ENCODE measurements at places on chromosomes 11 and 22. TPM values are rescaled to one million over a fixed set of nuclear protein-coding genes. Genes with fewer than 3 reads are reported as not detected.

Gene ARHGAP8
- 8.9 TPM for total RNA-seq

- no peaks in the 10 kb centered on the region for H3K36me3 ChIP-seq
- H3K4me1 ChIP-seq = no peaks in the 10 kb centered on the region
- no peaks in the 10 kb centered on the region for H3K27me3 ChIP-seq
- DNase-seq = no peak
- H3K27ac ChIP-seq = no peak overlapping the region
Observed at GRCh38 chr11:19447150-19447566, 206.4 kb upstream of the E2F8 start.

Gene PATE4
- total RNA-seq = not detected

Gene OR5P2
- not detected for total RNA-seq

DNA sequence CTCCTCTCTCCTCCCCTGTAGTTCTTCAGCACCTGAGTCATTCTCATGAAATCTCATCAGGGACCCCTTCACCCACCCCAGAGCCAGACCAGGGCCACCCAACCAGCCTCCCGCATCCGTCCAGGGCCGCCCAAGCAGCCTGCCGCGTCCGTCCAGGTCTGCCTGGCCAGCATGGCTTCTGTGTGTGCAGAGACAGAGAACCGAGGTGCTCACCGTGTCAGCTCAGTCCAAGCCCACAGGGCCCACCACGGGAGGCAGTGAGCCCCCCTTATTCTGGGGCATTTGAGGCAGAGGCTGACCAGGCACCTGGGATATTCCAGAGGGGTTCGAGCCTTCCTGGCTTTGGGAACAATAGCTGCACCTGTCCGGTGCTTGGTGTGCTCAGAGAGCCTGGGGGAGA lies 1117.3 kb downstream of the BRD1 start:
- H3K4me3 ChIP-seq = no peak overlapping the region
- H3K4me1 ChIP-seq = peaks cover 5% of the 10 kb centered on the region
- no peak for DNase-seq
- H3K36me3 ChIP-seq = no peaks in the 10 kb centered on the region
- H3K27ac ChIP-seq = no peak overlapping the region

Gene GDPD5
- 32.7 TPM for total RNA-seq

DNA sequence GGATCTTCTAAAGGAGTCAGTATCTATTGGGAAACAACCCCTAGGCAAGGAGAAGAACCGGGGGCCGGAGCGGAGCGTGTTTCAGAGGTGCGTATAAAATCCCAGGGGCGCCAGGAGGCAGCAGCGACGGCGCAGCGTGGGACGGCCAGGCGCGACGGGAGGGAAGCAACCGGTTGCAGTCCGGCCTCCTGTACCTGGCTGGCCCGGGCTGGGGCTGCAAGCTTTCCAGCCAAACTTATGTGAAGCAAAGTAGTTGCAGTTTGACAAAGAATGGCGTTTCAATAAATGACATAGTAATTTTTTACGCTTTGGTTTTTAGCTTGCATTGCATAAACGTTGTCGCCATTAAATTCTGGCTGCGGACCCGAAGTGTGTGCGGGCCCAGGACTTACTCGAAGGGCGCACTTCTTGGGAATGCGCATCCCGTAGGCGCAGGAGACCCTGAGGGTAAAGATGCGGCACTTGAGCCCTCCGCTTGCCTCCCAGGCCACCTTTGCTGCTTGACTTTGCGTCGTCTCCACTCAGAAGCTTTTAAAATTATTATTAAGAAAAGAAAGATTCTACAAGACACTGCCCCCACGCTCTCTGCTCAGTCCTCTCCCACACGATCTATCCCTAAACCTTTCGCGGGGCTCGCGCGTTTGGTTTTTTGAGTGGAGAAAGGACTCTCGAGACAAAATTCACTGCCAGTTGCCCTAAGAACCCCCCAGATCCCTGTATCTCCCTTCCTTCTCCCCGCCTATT lies 1.6 kb upstream of the WT1 start:
- no peaks in the 10 kb centered on the region for H3K36me3 ChIP-seq
- no peak overlapping the region for H3K27ac ChIP-seq
- no peak overlapping the region for H3K4me3 ChIP-seq
- DNase-seq = peak; percentile 52
- peaks cover 13% of the 10 kb centered on the region for H3K4me1 ChIP-seq

DNA sequence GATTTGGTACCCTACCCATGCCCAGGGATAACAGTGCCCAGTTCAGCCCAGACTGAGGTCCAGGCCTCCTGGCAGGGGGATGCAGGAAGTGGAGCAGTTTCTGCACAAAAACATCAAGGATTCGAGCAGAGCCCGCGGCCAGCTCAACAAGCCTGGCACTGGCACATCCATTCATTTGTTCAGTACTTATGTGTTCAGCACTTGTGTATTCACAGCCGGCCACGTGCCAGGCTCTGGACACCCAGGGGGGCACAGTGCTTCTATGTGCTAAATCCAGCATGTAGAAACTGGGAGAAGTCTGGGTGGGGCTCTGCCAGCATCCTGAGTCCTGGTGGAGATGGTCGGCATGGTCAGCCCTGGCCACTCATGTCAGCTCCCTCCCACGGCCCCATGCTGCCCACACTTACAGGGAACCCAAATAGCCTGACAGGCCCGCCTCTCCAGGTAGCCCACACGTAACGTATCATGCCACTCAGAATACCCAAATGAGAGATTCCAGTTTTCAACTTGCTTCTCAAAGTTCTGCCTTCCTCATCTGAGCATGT lies 28.5 kb downstream of the LINC01488 start:
- DNase-seq = no peak
- H3K4me3 ChIP-seq = no peak overlapping the region
- no peaks in the 10 kb centered on the region for H3K27me3 ChIP-seq
- H3K27ac ChIP-seq = no peak overlapping the region

- H3K27ac ChIP-seq = no peak overlapping the region
- H3K4me3 ChIP-seq = no peak overlapping the region
- peaks cover 24% of the 10 kb centered on the region for H3K4me1 ChIP-seq
- DNase-seq = no peak
- no peaks in the 10 kb centered on the region for H3K36me3 ChIP-seq
Observed at GRCh38 chr11:131311776-131312514, 58.5 kb upstream of the NTM start.

Gene CATSPERZ
- not detected for total RNA-seq

GRCh38 chr11:27653990-27654758 lies 46.1 kb downstream of the BDNF start:
- no peak overlapping the region for H3K4me3 ChIP-seq
- no peak overlapping the region for H3K27ac ChIP-seq
- H3K36me3 ChIP-seq = no peaks in the 10 kb centered on the region
- no peak for DNase-seq

GRCh38 chr11:102419181-102419580 lies 33.4 kb downstream of the TMEM123 start:
- H3K4me3 ChIP-seq = no peak overlapping the region
- peaks cover 17% of the 10 kb centered on the region for H3K4me1 ChIP-seq
- DNase-seq = no peak
- H3K27me3 ChIP-seq = no peaks in the 10 kb centered on the region
- H3K36me3 ChIP-seq = peaks cover 5% of the 10 kb centered on the region
- H3K27ac ChIP-seq = no peak overlapping the region

DNA sequence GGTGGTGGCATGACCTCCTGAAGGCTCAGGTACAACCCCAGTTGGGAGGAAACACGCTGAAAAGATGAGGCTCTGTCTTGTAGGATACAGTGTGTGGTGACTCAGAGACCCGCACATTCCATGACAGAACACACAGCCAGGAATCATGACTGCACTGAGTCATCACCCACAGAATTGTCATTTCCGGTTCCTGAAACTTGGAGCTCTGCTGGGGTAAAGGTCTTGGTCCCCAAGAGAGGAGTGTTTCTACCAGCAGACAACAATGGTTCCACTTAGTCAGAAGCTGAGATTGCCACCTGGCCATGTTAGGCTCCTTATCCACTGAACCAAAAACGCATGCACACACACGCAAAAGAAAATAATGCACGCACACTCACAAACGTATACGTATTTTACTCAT lies 31.5 kb upstream of the CYB5R3 start:
- no peaks in the 10 kb centered on the region for H3K36me3 ChIP-seq
- no peak overlapping the region for H3K4me3 ChIP-seq
- H3K27me3 ChIP-seq = no peaks in the 10 kb centered on the region
- no peak for DNase-seq
- no peak overlapping the region for H3K27ac ChIP-seq

GRCh38 chr11:13216019-13216710 lies 61.4 kb upstream of the BMAL1 start:
- H3K4me1 ChIP-seq = peaks cover 8% of the 10 kb centered on the region
- H3K4me3 ChIP-seq = no peak overlapping the region
- H3K27me3 ChIP-seq = no peaks in the 10 kb centered on the region
- H3K27ac ChIP-seq = no peak overlapping the region
- DNase-seq = peak; percentile 61

Gene CNTN5
- 0.19 TPM for total RNA-seq

Gene NFAM1
- total RNA-seq = 0.19 TPM

DNA sequence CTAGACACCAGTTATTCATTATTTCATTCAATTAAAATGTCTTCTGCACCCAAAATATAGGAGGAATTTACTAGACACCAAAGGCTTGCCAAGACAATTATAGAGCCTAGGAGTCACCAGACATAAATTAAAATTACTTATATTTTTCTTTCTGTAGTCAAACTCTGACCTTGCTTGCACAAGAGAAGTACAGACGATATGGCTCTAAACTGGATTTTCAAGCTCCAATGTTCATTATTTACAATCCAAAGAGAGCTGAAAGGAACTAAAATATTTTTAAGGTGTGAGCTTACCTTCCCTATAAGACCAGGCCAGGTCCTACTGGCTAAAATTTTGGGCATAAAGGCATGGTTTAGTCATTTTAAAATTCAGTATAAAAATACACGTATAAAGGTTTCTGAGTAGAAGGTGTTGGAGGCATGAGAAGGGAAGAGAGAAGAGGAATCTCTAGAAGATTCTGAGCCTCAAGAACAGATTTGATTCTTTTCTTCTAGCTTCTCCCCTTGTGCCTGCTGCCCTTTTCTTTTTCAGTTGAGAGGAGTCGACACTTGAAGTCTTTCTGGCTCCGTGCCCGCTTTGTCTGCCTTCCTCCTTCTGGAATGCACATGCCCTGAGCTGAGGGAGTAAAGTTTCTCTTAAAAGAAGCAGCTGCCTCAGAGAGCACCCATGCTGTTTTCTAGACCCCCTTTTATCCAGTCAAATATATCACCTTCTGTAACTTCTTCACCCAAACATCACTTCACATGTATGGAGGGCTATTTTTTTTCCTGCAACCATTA lies 13.5 kb downstream of the C11orf97 start:
- DNase-seq = peak; percentile 57
- H3K27me3 ChIP-seq = peaks cover 13% of the 10 kb centered on the region
- H3K4me1 ChIP-seq = peaks cover 6% of the 10 kb centered on the region
- no peak overlapping the region for H3K4me3 ChIP-seq
- H3K27ac ChIP-seq = no peak overlapping the region

GRCh38 chr11:20274031-20274430 lies 89.5 kb upstream of the HTATIP2 start:
- no peaks in the 10 kb centered on the region for H3K36me3 ChIP-seq
- peaks cover 90% of the 10 kb centered on the region for H3K4me1 ChIP-seq
- H3K27me3 ChIP-seq = no peaks in the 10 kb centered on the region

DNA sequence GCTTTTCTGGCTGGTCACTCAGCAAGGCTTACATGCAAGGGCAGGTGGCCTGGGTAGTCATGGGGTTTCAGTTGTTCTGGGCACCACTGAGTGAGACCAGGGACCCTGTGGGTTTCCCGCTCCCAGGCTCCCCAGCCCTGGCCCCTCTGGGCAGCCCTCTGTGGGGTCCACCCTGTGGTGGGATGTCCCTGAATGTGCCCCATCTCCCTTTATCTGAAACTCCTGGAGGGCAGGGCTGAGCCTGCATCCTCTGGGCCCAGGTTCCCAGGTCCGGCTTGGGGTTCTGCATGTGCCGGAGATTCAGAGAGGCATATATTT lies 1041.0 kb downstream of the BRD1 start:
- no peak overlapping the region for H3K27ac ChIP-seq
- no peaks in the 10 kb centered on the region for H3K27me3 ChIP-seq
- DNase-seq = no peak
- no peaks in the 10 kb centered on the region for H3K36me3 ChIP-seq

GRCh38 chr11:34296412-34296811 lies 61.4 kb downstream of the ABTB2 start:
- H3K27me3 ChIP-seq = no peaks in the 10 kb centered on the region
- H3K4me3 ChIP-seq = no peak overlapping the region
- peaks cover 28% of the 10 kb centered on the region for H3K4me1 ChIP-seq
- H3K27ac ChIP-seq = no peak overlapping the region

DNA sequence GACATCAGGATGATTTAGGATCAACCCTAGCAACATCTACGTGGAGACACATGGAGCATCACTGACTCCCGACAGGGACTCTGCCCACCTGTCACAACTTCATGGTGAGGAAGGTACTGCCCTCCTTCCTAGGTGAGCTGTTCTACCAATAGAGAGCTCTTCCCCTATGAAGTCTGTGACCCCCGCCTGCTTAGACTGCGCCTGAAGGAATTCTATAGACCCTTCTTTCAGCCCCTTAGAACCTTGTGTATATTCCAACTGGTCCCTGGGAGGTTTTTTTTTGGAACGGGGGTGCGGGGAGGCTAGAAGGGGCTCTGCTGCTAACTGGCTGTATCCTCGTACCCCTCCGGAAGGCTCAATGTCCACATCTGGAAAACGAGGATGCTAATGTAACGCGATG lies 566 bp downstream of the INTS4 start:
- no peaks in the 10 kb centered on the region for H3K36me3 ChIP-seq
- H3K27ac ChIP-seq = no peak overlapping the region
- peak; percentile 27 for DNase-seq
- peak overlapping the region; percentile 94 for H3K4me3 ChIP-seq
- peaks cover 7% of the 10 kb centered on the region for H3K4me1 ChIP-seq

GRCh38 chr22:48474881-48475280 lies 1352.8 kb downstream of the BRD1 start:
- no peaks in the 10 kb centered on the region for H3K36me3 ChIP-seq
- H3K4me3 ChIP-seq = no peak overlapping the region
- H3K4me1 ChIP-seq = no peaks in the 10 kb centered on the region
- no peak overlapping the region for H3K27ac ChIP-seq
- DNase-seq = no peak

DNA sequence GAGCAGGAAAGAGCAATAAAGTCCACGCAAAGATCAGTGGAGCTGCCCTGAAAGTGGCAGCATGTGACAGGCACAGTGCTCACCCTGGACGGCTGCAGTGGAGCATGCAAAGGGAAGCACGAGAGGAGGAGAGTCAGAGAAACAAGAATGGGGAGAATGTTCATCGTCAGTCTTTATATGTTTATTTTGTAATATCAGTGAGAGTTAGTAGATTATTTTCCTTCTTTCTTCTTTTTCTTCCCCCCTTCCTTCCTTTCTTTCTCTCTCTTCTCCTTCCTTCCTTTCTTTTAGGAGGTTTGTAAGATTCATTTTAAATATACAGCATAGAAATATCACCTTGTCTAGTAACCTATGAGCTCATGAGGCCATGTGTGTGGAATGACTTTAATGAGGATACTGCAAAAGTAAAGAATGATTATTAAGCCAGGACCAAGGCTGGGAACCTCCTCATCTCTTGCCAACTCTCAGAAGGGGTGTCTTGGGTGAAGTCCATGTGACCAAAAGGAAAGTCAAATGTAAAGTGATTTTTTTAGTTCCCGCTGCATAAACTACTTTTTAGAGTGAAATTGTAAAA lies 321.1 kb downstream of the AASDHPPT start:
- H3K36me3 ChIP-seq = no peaks in the 10 kb centered on the region
- no peak overlapping the region for H3K27ac ChIP-seq
- no peaks in the 10 kb centered on the region for H3K27me3 ChIP-seq

Measured in neural progenitor cell (in vitro differentiated cells).